ENCODE measurements at places on chromosomes 6 and 20. TPM values are rescaled to one million over a fixed set of nuclear protein-coding genes. Genes with fewer than 3 reads are reported as not detected.
A peak's percentile ranks its signal among the peaks of the same experiment; 100 is the strongest.

RIPOR2 gene
- 17.9 TPM for total RNA-seq

CLVS2 gene
- total RNA-seq = 0.53 TPM

DNA sequence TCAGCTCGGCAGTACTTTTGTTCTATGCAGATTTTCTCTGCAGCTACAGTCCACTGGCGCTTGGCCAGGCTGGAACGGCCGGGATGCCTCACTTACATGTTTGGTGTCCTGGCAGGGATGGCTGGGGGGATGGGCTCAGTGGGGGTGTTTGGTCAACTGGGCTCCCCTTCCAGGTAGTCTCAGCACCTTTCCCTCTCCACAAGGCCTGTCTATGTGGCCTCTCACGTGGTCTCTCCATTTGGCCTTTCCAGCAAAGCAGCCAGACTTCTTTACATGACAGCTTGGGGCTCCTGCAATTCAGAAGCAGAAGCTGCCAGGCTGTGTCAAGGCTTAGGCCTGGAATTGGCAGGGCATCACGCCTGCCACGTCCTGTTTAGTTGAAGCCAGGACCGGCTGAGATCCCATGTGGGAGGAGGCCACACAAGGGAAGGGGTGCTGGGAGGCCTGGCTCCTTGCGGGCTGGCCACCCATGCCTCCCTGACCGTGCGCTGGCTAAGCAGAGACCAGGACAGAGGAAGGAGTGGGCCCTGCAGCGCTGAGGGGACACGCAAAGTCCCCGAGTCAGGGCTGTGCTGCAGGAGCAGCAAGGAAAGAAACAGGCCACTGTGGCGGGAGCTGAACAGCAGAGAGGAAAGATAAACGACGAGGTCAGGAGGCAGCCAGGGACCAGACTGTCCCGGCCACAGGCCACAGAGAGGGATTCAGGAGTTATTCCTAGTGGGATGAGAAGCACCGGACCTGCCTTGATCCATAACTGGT lies 38.9 kb downstream of the MGME1 start:
- H3K27me3 ChIP-seq = no peaks in the 10 kb centered on the region
- no peaks in the 10 kb centered on the region for H3K36me3 ChIP-seq
- peaks cover 48% of the 10 kb centered on the region for H3K4me1 ChIP-seq
- peak; percentile 37 for DNase-seq
- no peak overlapping the region for H3K27ac ChIP-seq

DNA sequence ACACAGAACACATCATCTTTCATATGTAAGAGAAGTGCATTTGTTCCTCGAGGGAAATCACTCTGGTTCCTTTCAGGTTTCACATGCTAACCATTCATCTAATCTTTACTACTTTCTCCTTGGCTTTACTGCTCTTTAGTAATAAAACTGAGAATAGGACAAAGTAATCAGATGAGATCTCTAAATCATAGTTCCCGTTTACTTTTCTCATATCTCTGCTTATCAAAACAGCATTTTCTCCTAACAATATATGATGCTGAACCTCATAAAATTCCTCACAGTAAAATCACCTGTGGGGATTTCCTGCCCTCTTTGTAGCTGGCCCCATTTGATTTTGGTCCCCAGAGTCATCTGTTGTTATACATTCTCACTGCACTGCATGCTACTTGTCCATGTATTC lies 100.2 kb downstream of the RALGAPA2 start:
- H3K27me3 ChIP-seq = no peaks in the 10 kb centered on the region
- no peaks in the 10 kb centered on the region for H3K4me1 ChIP-seq
- no peak overlapping the region for H3K4me3 ChIP-seq

GRCh38 chr20:47669489-47669888 lies 115.8 kb downstream of the SULF2 start:
- peaks cover 16% of the 10 kb centered on the region for H3K36me3 ChIP-seq
- no peak for DNase-seq
- H3K27me3 ChIP-seq = peaks cover 3% of the 10 kb centered on the region

DNA sequence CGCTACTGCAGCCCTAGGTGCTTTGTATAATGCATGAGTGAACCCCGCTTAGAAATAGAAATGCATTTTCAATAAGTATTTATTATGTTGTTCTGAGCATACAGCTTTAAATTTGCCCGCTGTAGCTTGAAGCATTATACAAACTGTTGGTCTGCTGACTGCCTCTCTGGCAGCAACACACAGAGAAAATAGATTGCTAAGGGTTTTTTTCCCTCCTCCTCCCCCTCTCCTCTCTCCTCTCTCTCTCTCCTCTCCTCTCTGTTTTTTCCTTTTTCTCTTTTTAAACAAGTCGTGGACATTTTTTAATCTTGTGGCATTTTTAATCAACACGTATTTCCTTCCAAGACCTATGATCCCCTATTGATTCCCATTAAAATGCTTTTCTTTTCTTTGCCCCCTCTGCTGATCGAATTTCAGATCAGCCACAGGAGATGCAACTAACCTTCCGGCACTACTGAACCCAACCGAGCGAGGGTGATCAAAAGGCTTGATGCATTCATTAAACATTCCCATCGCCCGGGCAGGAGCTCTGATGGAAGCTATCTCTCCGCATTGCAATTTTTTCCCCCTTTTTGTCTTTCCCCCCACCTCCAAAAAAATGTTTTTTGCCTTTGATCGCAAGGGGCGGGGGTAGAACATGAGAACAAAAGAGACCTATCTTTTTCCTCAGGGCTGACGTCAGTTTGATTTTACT lies 90.7 kb upstream of the ARID1B start:
- DNase-seq = peak; percentile 96
- H3K36me3 ChIP-seq = no peaks in the 10 kb centered on the region
- peaks cover 3% of the 10 kb centered on the region for H3K4me1 ChIP-seq
- H3K4me3 ChIP-seq = peak overlapping the region; percentile 77
- H3K27me3 ChIP-seq = no peaks in the 10 kb centered on the region
- peak overlapping the region; percentile 99 for H3K27ac ChIP-seq

GRCh38 chr20:37918035-37918434 lies 15.1 kb downstream of the VSTM2L start:
- no peak overlapping the region for H3K27ac ChIP-seq
- H3K4me1 ChIP-seq = peaks cover 26% of the 10 kb centered on the region
- H3K4me3 ChIP-seq = no peak overlapping the region
- no peaks in the 10 kb centered on the region for H3K36me3 ChIP-seq
- no peak for DNase-seq

DNA sequence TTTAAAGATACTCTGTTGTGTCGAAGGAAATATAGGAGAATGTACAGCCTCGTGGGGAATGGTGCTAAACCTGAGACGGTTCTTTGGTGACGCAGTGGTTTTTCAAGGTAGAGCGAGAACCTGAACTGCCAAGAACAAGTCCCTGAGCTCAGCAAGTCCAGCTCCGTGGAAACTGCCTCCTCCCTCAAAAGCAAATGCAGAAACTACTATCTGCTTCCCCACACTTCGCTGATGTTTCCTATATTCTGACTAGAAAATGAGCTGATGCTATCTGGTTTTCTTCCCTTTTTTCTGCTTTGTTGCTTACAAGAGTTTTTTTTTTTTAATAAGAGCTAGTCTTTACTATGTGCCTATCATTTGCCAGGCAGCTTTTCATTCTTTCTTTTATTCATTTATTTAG lies 85.3 kb upstream of the LY86 start:
- H3K27me3 ChIP-seq = no peaks in the 10 kb centered on the region
- H3K4me3 ChIP-seq = no peak overlapping the region
- H3K36me3 ChIP-seq = no peaks in the 10 kb centered on the region
- peak; percentile 66 for DNase-seq
- no peak overlapping the region for H3K27ac ChIP-seq

- no peak overlapping the region for H3K27ac ChIP-seq
- H3K36me3 ChIP-seq = no peaks in the 10 kb centered on the region
- H3K4me3 ChIP-seq = no peak overlapping the region
- H3K27me3 ChIP-seq = no peaks in the 10 kb centered on the region
Observed at GRCh38 chr6:89501222-89501621, 68.3 kb downstream of the ANKRD6 start.

- H3K27me3 ChIP-seq = no peaks in the 10 kb centered on the region
- peaks cover 36% of the 10 kb centered on the region for H3K36me3 ChIP-seq
- H3K27ac ChIP-seq = peak overlapping the region; percentile 96
- peak overlapping the region; percentile 93 for H3K4me3 ChIP-seq
- peak; percentile 75 for DNase-seq
- H3K4me1 ChIP-seq = peaks cover 33% of the 10 kb centered on the region
Observed at GRCh38 chr6:43628393-43629103, 516 bp downstream of the GTPBP2 start.

DNA sequence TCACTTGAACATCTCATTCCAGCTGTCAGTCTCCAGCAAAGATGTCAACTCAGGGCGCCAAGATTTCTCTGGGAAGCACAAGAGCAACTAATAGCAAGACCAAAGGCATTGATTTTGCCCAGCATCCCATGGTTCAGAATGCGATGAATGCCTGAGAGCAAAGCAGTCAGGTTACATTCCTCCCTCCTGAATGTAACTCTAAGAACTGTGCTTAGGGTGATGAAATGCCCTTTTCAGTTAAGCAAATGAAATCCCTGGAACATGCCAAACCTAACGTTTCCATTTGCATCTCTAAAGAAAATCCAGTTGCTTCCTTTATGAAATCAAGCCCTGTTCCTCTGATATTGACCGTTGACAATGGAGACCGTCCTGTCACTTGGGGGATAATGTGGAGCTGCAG lies 224.0 kb upstream of the PLN start:
- no peak overlapping the region for H3K4me3 ChIP-seq
- no peaks in the 10 kb centered on the region for H3K4me1 ChIP-seq
- no peaks in the 10 kb centered on the region for H3K27me3 ChIP-seq
- no peak for DNase-seq

DNA sequence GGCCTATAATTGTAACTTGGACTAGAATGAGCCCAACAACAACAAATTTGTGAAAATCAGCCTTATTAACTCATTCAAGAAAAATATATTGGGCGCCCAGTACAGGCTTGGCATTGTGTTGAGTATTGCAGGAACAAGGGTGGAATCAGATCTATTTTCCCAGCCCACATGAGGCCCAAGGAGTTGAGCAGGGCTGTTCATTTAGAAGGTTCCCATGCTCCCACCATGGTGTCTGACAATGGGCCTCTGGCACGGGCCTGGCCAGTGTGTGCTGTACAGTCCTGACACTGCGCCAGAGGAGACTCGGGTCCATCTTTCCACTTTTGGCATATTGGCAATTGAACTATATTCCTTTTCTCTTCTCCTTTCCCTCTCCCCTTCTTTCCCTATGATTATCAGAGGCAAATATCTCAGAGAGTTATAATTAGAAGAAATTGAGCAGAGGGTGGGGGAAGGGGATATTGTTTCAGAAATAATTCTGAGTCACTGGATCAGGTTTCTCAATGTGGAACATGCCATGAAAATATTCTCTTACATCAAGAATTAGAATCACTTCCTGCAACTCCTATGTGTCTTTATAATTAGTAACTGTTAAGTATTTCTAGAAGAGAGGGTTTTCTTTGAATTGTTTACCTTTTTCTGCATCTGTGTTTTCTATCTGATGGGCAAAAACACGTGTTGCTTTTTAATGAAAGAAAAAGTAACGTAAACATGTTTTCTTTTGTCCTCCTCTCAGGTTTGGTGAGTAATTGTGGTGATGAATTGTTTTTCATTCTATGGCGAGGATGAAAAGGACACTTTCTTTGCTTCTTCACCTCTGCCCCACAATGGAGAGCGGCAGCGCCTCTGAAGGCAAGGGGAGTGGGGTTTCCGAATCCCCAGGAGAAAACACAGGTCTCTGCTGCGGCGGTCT lies 209.4 kb downstream of the FOXA2 start:
- DNase-seq = peak; percentile 7
- no peaks in the 10 kb centered on the region for H3K4me1 ChIP-seq
- no peak overlapping the region for H3K4me3 ChIP-seq
- H3K27me3 ChIP-seq = no peaks in the 10 kb centered on the region
- H3K36me3 ChIP-seq = no peaks in the 10 kb centered on the region

DNA sequence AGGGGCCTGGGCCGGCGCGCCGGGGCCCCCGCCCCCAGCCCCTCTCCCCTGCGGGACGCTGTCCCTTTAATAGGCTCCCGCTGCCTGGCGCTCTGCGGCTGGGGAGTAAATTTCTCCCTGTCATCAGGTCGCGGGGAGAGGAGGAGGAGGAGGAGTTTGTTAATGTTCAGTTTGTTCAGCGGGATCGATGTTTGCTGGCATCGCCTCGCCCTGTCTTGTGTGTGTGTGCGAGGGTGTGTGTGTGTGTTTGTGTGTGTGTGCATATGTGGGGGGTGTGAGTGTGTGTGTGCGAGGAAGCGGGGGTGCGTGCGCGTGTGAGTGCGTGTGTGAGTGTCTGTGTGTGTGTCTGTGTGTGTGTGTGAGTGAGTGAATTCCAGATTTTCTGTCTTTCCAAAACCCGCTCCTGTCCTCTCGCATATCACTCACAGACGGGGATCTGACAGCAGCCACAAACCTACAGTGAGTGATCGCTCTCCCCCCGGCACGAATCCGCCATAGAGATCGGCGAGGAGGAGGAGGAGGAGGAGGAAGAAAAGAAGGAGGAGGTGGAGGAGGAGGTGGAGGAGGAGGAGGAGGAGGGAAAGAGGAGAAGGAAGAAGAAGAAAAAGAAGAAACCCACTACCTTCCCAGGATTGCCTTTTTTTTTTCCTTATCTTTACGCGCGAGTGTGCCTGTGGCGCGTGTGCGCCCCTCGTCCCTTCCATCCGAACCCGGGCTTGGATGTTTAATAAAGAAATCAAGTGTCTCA lies at the start of gene TSHZ2:
TSHZ2 (plus strand) TSS at position 169 of the 748 bp plus-strand sequence. CDS start 936 bp downstream, outside the sequence.
- peak; percentile 92 for DNase-seq
- H3K27ac ChIP-seq = peak within 1 kb of the TSS; percentile 86
- H3K4me3 ChIP-seq = peak within 1 kb of the TSS; percentile 65

DNA sequence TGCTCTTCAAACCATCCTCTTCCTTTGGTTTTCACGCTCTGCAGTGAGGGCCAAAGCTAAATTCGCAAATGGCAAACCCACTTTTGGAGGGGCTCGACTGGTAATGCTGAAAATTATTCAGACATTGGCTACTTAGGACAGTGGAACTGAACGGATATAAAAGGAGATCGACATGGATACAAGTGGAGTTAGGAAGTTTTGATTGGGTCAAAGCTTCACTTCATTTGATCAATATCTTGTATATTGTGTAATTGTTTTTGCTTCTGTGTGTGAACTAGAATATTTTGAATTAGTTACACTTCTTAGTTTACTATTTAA lies 1.2 kb downstream of the FAM8A1 start:
- H3K4me3 ChIP-seq = peak overlapping the region; percentile 76
- peak overlapping the region; percentile 94 for H3K27ac ChIP-seq
- H3K36me3 ChIP-seq = peaks cover 11% of the 10 kb centered on the region

- peak overlapping the region; percentile 78 for H3K4me3 ChIP-seq
- no peak for DNase-seq
Observed at GRCh38 chr6:117264692-117265409, 507 bp upstream of the VGLL2 start.

GRCh38 chr20:23691675-23692074 lies 2.8 kb upstream of the CST4 start:
- H3K4me1 ChIP-seq = no peaks in the 10 kb centered on the region
- no peaks in the 10 kb centered on the region for H3K36me3 ChIP-seq
- H3K27me3 ChIP-seq = no peaks in the 10 kb centered on the region
- H3K27ac ChIP-seq = no peak overlapping the region

GRCh38 chr6:25899580-25900408 lies 25.8 kb upstream of the SLC17A3 start:
- no peak overlapping the region for H3K27ac ChIP-seq
- DNase-seq = no peak
- no peaks in the 10 kb centered on the region for H3K27me3 ChIP-seq
- no peaks in the 10 kb centered on the region for H3K4me1 ChIP-seq
- H3K4me3 ChIP-seq = no peak overlapping the region

All from muscle of leg (tissue), 16 donors.